ENCODE measurements at places on chromosomes 11 and 22. TPM values are rescaled to one million over a fixed set of nuclear protein-coding genes. Genes with fewer than 3 reads are reported as not detected.
A peak's percentile ranks its signal among the peaks of the same experiment; 100 is the strongest.

MMP3 gene
- not detected for total RNA-seq

C11orf97 gene
- total RNA-seq, result not detected

DNA sequence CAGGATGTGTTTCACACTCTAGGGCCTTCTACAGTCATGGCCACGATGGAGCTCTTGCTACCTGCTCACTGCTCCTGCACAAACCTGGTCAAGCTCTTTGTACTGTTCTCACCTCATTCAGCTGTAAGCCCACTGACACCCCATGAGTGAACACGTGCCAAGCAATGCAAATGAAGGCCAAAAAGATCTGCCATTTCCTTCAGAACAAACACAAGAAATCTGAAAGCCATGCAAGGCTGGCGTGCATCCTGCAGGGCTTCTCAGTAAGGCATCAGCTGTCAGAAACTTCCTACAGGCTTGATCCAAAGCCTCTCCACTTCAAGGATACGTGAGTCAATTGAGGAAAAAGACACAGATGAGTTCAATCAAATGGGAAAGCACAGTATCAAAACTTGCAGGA lies 44.1 kb upstream of the NFRKB start:
- no peak for DNase-seq

VSTM5 gene
- total RNA-seq, result not detected

DNA sequence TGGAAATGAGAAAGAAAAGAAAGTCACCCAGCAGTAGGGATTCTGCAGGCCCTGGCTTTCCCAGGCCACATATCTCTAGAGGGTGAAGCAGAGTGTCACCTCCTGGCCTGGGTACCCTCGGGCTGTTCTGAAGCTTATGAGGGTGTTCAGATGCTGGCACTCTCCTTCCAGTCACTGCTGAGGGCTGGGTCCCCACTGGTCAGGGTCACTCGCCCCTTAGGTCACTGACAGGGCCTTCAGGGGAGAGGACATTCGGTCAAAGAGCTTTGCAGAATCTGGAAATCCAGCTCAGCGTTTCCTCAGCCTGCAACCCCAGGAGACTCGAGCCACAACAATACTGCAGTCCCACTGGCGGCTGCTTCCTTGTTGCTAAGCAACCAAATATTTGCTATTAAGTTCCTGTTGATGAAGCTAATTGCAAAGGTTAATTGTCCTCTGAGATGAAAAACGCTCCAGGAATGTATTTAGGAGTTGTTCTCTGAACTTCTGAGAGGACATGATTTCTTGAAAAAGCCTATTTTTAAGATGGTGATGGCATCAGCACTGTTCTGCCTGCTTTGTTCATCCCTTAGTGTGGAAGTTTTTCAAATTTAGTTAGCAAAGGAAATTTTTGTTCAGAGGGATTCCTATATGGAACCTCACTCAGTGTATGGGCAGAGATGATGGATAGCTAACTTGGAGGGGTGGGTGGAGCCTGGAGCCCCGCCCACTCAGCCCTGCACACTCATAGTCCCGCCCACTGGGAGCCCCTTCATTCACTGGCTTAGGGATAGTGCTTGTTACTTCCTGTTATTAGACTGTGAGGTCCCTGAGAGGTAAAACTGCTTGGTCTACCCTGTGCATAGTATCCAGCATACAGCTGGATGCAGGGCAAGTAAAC lies 109.2 kb downstream of the CSNK2A3 start:
- DNase-seq, result no peak

DNA sequence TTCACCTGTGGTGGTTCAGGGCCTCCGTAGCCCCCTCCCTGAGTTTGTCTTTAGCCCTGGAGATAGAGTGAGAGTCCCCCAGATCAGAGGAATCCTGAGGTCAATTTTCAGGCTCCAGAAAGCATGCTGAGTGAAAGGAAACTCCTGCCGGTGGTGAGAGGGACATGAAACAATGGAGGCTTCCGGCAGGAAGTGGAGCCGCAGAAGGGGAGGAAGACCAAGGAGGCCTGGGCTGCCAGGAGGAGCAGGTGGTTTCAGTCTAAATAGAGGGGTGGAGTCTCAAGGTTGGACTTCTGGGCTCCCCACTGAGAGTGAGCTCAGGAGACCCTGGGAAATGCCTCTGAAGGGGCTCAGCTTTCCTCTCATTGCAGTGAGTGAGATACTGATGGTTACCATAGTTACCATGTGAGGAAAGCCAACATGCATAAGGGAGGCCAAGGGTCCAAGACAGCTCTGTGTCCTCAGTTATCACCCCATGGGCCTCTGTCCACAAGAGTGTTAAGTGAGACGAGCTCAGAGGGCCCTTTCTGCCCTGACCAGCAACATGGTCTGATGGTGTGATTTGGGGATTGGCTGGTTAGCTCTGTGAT lies 10.7 kb downstream of the SLCO2B1 start:
- no peak for DNase-seq

DNA sequence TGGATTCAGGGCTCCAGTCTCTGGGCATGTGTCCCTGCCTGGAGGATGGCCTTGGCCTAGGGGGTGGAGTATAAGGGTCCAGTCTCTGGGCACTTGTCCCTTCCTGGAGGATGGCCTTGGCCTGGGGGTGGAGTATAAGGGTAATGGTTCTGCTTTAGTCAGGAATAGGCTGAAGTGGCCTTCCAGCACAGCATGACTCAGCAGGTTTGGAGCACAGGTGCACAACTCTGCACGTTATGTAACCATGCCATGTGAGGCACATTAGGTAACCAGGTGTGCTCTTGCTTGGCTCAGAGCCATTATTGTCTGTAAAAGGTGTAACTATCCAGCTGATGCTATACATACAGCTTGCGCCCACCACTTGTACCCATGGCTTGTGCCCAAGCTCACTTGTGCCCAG lies 48.4 kb upstream of the POLD3 start:
- DNase-seq, result no peak

RCN1 gene
- total RNA-seq, result 120 TPM

- no peak for DNase-seq
Observed at GRCh38 chr11:86617502-86617901, 54.9 kb downstream of the ME3 start.

CABP4 gene
- total RNA-seq, result not detected

OR5P2 gene
- total RNA-seq, result not detected

DNA sequence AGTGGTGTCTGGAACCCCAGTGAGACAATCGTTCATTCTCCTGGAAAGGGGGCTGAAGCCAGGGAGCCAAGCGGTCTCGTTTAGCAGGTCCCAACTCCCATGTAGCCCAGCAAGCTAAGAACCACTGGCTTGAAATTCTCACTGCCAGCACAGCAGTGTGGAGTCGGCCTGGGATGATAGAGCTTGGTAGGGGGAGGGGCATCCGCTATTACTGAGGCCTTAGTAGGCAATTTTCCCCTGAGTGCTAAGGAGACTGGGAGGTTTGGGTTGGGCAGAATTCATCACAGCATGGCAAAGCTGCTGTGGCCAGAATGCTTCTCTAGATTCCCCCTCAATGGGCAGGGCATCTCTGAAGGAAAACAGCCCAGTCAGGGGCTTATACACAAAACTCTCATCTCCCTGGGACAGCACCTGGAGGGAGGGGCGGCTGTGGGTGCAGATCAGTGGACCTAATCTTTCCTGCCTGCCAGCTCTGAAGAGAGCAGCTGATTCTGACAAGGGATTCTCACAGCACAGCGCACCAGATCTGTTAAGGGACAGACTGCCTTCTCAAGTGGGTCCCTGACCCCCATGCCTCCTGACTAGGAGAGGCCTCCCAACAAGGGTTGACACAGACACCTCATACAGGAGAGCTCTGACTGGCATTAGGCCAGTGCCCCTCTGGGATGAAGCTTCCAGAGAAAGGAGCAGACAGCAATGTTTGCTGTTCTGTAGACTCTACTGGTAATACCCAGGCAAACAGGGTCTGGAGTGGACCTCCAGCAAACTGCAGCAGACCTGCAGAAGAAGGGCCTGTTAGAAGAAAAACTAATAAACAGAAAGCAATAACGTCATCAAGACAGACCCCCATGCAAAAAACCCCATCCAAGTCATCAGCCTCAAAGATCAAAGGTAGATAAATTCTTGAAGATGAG lies 14.8 kb downstream of the OR52M1 start:
- no peak for DNase-seq

CEP126 gene
- 6.6 TPM for total RNA-seq

OR51E1 gene
- total RNA-seq, result not detected

DNA sequence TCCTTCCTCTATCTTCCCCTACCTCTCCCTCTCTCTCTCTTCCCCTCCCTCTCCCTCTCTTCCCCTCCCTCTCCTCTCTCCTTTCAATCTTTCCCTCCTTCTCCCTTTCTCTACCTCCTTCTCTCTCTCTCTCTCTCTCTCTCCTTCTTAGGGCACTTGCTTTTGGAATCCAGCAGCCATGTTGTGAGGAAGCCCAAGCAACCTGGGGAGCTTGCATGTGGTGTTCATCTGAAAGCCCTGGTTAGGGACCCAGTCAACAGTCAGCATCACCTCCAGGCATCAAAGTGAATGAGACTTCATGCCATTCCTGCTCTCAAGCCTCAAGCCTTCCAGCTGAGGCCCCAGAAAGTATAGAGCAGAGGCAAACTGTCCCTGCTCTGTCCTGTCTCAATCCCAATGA lies 65.6 kb upstream of the SHISAL1 start:
- no peak for DNase-seq

GRCh38 chr11:70913715-70914231 lies 338.6 kb downstream of the SHANK2 start:
- DNase-seq, result no peak

- no peak for DNase-seq
Observed at GRCh38 chr11:70364745-70365543, 33.4 kb upstream of the CTTN start.

LARGE2 gene
- total RNA-seq, result 1.4 TPM

- DNase-seq, result no peak
Observed at GRCh38 chr11:73950869-73951710, at the start of gene DNAJB13. DNAJB13 (plus strand) TSS chr11:73951026; CDS start chr11:73951070, 44 bp downstream.

CSNK2A3 gene
- 2.6 TPM for total RNA-seq

- no peak for DNase-seq
Observed at GRCh38 chr22:36790648-36791047, 14.7 kb upstream of the IFT27 start.

DNA sequence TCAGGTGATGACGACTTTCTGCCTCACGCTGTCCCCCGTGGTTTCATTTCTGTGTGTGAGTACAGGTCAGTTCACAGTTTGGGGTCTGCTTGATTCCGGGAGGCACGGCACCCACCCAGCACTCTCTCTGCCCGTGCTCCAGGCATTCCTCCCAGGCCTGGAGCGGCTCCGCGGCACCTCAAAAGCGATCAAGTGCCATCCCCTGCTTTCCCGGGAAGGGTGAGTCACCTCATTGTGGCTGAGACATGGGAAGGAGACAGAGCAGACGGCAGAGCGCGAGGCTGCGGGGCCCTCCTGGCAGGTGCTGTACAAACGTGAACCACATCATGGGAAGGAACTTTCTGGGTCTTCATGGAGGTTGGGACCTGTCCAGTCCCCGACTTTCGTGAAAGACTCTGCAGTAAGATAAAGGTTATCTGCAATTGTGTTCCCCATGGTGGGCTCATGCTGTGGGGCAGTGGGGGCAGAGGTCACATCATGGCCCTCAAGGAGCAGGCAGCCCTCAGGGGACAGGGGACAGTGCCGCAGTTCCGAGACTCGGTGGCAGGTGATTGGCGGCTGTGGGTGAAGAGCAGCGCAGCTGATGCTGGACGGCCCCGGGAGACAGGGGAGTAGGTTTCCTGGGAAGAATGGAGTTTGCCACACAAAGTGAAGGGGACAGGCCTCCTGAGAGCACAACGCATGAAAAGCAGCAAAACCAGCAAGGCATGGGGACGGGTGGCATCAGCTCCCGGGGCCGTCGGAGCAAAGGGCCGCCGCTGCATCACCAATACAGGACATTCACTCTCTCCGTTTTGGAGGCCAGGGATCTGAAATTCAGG lies 65.3 kb downstream of the CELSR1 start:
- DNase-seq, result no peak

GRCh38 chr11:104337273-104337672 lies 173.3 kb upstream of the PDGFD start:
- no peak for DNase-seq

GRCh38 chr11:30317030-30317429 lies 5.9 kb upstream of the ARL14EP start:
- DNase-seq, result no peak

TALDO1 gene
- 257 TPM for total RNA-seq

GRCh38 chr11:86625981-86626380 lies 46.4 kb downstream of the ME3 start:
- DNase-seq, result no peak

FBLN1 gene
- total RNA-seq, result 143 TPM

DNA sequence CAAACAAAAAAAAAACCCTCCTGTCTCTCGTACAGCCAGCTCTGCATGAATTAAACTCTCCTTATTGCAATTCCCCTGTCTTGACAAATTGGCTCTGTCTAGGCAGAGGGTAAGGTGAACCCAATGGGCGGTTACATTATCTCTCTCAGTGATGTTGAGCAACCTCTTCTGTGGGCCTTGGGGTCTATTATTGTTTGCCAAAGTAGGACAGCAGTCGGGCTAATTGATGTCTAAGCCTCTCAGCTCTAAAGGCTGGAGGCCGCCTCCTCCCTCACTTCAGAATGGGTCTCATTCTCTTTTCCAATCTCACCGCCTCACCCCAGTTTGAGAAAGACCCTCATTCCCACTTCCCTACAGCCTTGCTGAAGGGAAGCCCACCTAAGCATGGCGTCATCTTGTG lies 1.3 kb upstream of the SLC25A45 start:
- DNase-seq, result no peak

CAPN5 gene
- total RNA-seq, result 17.3 TPM

GRCh38 chr11:55401011-55401410 lies 33.2 kb downstream of the OR4A15 start:
- no peak for DNase-seq

DNA sequence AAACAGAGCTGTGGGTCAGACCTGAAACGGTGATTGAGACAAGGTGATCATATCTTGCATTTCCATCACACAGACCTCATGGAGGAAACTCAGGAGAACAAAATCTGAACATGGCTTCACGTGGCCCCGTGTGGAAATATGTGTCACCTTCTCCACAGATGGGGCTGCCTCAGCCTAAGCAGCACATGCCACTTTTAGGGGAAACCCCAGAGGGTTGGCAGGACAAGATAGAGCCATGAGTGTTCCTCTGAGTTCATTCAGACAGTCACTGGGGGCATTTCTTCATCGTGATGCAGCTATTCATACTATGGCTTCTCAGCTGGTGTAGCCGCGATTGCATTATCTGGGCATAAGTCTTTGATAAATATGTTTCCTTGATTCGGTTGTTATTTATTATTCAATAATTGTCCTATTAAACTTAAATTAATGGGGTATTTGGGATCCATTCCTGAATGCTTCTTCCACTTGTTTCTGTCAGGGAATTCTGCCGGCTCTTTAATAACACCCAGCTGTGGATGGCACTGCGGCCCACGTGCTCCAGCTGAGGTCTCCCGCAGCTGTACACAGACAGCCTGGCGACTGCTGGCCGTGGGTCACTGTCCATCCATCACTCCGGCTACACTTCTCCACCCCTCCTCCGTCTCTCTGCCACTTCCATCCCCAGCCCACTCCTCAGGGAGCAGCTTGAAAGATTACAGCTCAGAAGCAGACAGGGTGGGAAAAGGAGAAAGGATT lies 485.1 kb downstream of the OPCML start:
- DNase-seq, result no peak

GRCh38 chr22:36193577-36193976 lies 8.0 kb downstream of the APOL4 start:
- no peak for DNase-seq

- DNase-seq, result peak; percentile 17
Observed at GRCh38 chr11:126061707-126062678, 673 bp downstream of the CDON start.

Measured in Panc1 (cell line).